ENCODE measurements at places on chromosomes 2 and 18. TPM values are rescaled to one million over a fixed set of nuclear protein-coding genes. Genes with fewer than 3 reads are reported as not detected.

The CD28 gene
- total RNA-seq = not detected

The NIF3L1 gene
- total RNA-seq = 18.4 TPM

The CASP10 gene
- 0.85 TPM for total RNA-seq

The RGPD4 gene
- not detected for total RNA-seq

GRCh38 chr2:213148572-213149261, 2.7 kb downstream of the IKZF2 start:
- no peak for DNase-seq

DNA sequence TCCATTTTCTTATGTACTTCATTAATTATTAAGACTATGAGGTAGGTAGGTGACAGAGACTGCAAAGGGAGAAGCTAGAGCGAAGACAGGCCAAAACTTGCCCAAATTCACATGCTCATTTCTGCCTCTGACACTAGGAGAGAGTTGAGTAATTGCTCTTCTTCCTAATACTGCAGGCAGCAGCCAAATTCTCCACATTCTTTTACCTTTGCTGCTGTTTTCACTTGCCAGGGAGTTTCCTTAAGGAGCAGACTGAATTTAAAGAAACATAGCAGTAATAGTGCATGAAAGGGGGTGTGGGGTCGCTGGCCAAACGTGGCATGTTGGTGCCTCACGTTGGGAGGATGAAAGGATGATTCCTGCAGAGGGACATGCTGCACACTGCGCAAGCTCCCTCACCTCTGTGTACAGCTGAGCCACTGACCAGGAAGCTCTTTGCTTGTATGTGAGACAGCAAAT, 12.3 kb downstream of the CRIM1 start:
- no peak for DNase-seq

- DNase-seq = no peak
Observed at GRCh38 chr18:37346048-37346447, 219.6 kb downstream of the CELF4 start.

DNA sequence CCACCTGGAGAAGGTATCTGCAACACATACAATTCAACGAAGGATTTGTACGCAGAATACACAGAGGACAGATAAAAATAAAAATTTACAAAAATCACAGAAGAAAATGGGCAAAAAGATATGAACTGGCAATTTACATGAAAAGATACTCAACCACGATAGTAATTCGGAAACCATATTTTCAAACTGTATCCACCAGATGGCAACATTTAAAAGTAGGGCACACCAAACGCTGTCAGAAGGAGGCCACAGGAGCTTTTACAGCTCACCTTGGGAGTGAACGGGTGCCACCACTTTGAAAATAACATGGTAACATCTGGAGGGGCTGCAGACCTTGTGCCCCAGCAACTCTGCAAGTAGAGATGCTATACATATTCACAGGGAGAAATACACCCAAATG, 9.8 kb downstream of the KIF1A start:
- no peak for DNase-seq

DNA sequence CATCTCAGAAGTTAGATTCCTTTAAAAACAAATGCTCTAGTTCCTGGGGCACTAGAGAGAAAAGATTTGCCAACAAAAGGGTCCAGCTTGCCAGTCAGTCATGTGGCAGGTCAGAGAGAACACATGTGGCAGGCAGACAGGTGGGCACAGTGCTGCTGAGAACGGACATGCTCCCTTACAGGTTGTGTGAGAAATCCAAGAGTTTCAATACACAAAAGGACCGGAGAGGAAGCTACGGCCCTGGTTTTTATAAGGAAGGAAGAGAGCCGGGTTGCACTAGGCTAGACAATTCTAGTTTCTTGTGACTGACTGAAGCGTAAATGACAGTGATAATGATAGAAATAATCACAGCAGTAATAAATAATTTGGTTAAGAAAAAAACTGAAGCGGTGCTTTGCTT, 18.3 kb downstream of the CDC42EP3 start:
- no peak for DNase-seq

- no peak for DNase-seq
Observed at GRCh38 chr2:16487686-16488085, 177.9 kb downstream of the CYRIA start.

DNA sequence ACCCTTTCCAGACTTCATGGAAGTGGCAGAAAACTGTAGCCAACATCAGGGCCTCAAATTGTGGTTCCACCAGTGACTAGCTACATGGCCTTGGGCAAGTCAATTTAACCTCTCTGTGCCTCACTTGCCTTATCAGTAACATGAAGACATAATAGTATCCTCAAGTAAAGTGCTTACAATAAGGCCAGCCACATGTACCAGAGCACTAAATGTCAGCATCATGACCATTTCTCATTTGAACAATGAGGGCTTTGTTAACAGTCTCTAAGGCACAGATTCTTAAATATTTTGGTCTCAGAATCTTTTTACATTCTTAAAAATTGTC, 5.8 kb upstream of the KCMF1 start:
- no peak for DNase-seq

Data from HFFc6 (cell line).